ENCODE measurements at places on chromosomes 2 and 18. TPM values are rescaled to one million over a fixed set of nuclear protein-coding genes. Genes with fewer than 3 reads are reported as not detected.

- DNase-seq: no peak
Observed at GRCh38 chr2:113111121-113111520, 16.3 kb upstream of the IL1RN start.

DNA sequence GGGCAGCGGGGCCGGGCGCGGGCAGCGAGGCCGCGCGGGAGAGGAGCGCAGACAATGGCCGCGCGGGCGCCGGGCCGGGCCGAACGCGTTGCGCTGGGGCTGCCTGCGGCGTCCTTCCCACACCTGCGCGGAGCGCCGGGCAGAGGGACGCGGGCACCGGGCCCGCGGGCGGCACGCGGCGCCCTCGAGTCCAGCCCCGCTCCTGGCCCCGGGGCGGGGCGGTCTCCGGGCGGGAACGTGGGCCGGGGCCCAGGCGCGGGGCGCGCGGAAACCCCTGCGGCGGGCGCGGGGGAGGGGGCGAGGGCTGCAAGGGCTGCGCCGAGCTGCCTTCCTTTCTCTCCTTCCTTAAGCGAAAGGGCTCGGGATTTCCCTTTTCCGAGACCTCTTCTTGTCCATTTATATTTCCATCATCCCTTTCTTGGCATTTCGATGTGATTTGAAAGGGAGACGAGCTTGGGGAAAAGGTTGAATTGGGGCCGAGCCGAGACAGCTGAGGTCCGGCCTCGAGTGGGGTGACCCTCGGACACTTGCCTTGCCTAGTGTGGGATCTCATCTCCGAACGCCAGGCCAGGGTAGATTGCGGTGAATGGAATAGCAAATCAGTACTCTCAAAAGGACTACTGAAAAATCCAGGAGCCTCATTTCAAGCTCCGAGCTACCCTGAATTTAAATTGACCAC, 676 bp downstream of the KLHL23 start:
- DNase-seq: peak; percentile 10

The FAM237A gene
- not detected for polyA plus RNA-seq

GRCh38 chr2:241891988-241892298, 22.4 kb downstream of the RTP5 start:
- DNase-seq: no peak

The HOXD3 gene
- 1.6 TPM for polyA plus RNA-seq

The TMEM37 gene
- 7.8 TPM for polyA plus RNA-seq

GRCh38 chr2:83747141-83747540, 711.9 kb downstream of the SUCLG1 start:
- no peak for DNase-seq

DNA sequence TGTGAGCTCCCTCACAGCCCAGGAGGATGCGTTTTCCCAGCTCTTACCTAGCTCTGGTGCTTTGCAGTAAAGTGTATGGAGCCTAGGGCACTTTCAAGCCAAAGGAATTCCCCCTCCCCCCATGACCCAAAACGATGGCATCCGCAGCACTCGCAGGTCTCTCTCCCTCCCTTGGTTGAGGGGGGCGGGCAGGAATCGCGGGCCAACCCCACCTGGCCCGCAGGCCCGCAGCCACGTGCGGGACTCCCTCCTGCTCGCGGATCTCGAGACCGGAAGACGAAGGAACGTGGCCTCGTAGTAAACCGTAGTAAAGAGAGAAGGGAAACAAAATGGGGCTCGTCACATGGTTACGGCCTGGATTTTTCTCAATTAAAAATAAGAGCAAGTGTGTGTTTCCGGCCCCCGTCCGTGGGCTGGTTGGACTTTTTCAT, 8.5 kb downstream of the IRS1 start:
- no peak for DNase-seq

- DNase-seq: no peak
Observed at GRCh38 chr2:36361396-36361795, 5.8 kb downstream of the CRIM1 start.

- DNase-seq: peak; percentile 33
Observed at GRCh38 chr2:133561045-133561852, 7.0 kb downstream of the NCKAP5 start.

The SATB2 gene
- 1.7 TPM for polyA plus RNA-seq

GRCh38 chr2:181810823-181811695, 80.5 kb upstream of the ITPRID2 start:
- no peak for DNase-seq
